Prostate gland (tissue), 2 donors: ENCODE measurements at places on chromosomes 3 and 15. TPM values are rescaled to one million over a fixed set of nuclear protein-coding genes. Genes with fewer than 3 reads are reported as not detected.

The KLF15 gene
- total RNA-seq = 72.6 TPM

The RARB gene
- total RNA-seq = 4.4 TPM

The OR5K2 gene
- total RNA-seq = not detected

The SCAANT1 gene
- total RNA-seq = not detected

The HIGD2B gene
- total RNA-seq = not detected

The FGF7 gene
- total RNA-seq = 8.9 TPM

The STAC gene
- 10.6 TPM for total RNA-seq

The FBN1 gene
- total RNA-seq = 12.1 TPM

The DUOX2 gene
- 2.3 TPM for total RNA-seq

The GLDN gene
- total RNA-seq = 1.2 TPM

The ITGA11 gene
- total RNA-seq = 2.0 TPM

The MYH15 gene
- total RNA-seq = 0.68 TPM

The CACNA2D3 gene
- 5.9 TPM for total RNA-seq

The SQOR gene
- 83.8 TPM for total RNA-seq

The MUSTN1 gene
- 14.4 TPM for total RNA-seq

The ISY1 gene
- total RNA-seq = 29.1 TPM

The MST1 gene
- 10.2 TPM for total RNA-seq

The ARIH2 gene
- total RNA-seq = 125 TPM

The MAP3K13 gene
- 32.9 TPM for total RNA-seq
